Right renal pelvis (tissue), 4 donors: ENCODE measurements at places on chromosomes 2 and 18.

GRCh38 chr2:1721706-1722646 lies 22.3 kb downstream of the PXDN start:
- no peak for DNase-seq

DNA sequence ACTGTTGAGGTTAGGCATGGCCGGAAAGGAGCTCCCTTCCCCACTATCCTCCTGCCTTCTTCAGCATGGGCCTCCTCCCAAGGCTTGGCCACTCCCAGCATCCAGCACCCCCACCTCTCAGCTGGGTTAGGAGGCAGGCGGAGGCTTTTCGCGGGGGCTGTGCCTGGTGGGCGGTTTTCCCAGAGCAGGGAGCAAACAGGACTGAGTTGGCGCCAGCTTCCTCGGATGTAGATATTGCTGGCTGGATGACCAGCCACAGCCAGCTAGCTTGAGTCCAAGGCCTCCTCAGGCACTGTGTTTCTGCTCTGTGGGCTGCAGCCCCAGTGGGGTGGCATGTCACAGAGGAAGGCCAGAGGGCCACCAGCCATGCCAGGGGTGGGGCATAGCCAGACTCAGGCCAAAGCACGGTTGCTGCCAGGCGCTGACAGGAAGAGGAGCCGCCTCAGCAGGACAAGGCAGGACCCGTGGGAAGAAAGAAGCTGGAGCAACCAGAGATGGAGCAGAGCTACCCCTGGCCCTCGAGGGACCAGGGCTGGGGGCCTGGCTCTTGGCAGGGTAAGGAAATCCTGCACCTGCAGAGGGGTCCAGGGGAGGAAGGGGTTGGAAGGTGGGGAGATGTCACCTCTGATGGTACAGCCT lies at the start of gene TCF23:
TCF23 (plus strand) TSS at position 204 of the 639 bp plus-strand sequence; CDS start at position 334, 130 bp downstream.
- peak; percentile 18 for DNase-seq

DNA sequence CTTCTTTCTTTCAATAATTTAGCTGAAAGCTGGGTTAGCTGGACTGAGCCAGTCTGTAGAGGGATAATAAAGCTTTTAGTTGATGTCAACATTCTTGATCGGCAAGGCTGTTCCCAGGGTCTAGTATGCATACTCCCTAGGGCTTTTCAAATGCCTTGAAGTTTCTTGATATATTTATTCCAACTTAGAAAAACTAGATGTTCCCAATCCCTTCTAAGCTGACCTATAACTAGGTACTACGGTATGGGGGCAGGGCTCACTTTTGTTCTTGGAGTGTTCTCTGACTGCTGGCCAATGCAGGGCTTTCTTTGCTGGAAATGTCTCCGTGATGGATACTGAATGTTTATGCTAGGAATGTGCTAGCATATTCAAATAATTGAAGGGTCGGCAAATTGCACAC lies 258.6 kb upstream of the TANK start:
- DNase-seq, result no peak

DNA sequence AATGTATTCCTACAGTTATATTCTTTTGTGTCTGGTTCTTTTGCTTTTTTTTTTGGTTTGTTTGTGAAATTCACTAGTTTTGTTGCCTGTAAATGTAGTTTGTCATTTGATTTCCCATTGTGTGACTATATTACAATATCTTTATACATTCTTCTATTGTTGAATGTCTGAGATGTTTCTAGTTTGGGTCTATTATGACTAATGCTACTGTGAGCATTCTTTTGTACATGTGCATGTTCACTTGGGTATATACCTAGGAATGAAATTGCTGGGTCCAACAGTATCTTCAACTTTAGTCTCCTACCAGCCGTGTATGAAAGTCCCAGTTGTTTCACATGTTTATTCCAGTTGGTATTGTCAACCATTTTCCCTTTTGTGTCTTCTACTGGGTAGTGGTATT lies 112.7 kb upstream of the RBMS1 start:
- DNase-seq, result no peak
